ENCODE measurements at places on chromosomes 5 and 9.

- DNase-seq = no peak
Measured at GRCh38 chr9:128304971-128305288, 17.3 kb downstream of the TRUB2 start.

GRCh38 chr5:96614110-96614691 lies 48.0 kb upstream of the CAST start:
- peak; percentile 33 for DNase-seq

DNA sequence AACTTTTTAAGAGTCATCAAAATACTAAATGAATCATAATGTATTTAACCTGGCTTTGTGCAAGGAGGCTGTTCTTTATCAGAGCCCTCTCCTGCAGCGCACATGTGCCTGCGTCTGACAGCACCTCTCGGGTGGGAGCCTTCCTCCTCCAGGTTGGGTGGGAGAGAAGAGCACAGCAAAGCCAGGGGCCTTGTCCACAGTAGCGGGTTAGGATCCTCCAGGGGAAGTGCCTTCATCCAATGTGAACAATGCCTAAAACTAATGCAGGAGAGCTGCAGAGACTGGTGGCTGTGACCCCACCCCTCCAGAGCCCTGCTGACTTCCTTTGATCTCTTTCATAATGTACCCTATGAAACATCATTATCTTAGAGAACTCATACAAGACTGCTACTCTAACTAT lies 10.2 kb downstream of the UBE2QL1 start:
- DNase-seq = no peak

DNA sequence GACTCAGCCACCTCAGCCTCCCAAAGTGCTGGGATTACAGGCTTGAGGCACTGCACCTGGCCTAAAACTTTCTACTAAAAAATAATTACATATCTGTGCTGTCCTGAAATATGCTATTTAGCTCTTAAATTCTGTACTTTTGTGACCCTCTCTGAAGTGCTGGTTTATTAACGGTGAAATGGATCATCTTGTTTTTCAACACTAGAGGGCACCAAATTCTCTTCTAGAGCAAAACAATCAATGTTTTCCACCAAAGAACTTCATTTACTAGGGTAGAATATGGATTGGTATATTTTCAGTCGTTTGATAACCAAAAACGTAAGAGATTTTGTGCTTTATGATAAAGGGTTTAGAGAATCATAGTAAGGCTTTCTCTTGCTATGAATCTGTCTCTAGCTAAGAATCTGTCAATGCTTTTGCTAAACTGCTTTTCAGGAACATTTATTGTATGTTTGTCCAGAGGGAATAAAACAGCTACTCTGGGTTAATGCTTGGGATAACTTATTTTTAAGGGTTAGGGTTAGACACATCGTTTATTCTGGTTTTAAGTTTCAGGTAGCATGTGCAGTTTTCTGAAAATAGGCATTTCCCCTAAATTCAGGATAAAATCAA lies 63.6 kb downstream of the RNF180 start:
- DNase-seq = no peak

- no peak for DNase-seq
Measured at GRCh38 chr5:133471699-133472098, 140.6 kb downstream of the FSTL4 start.

DNA sequence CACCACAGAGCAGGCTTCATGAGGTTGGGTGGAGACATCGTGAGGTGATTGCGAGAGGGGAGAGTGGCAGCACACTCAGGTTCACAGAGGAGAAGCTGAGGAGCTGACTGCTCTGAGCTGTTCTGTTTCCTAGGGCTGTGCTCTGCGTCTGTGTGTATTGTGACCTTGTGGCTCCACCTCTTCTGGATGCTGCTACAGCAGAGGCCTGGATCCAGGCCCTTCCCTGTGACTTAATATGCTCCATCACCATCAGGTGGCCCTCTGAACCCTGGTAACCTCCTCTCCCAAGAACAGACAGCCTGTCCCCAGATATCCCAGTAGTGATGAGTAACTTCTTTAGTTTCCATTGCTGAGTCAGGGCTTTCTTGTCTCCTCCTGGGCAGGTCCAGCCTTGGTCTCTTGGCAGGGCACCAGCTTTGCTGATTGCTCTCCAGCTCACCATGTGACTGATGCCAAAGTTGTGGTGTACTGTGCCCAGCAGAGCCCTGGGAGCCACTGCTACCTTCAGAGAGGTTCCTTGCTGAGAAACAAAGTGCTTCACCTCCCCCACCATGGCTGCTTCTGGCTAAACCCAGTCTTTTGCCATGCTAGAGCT lies 212.8 kb upstream of the CHD1 start:
- DNase-seq = no peak

DNA sequence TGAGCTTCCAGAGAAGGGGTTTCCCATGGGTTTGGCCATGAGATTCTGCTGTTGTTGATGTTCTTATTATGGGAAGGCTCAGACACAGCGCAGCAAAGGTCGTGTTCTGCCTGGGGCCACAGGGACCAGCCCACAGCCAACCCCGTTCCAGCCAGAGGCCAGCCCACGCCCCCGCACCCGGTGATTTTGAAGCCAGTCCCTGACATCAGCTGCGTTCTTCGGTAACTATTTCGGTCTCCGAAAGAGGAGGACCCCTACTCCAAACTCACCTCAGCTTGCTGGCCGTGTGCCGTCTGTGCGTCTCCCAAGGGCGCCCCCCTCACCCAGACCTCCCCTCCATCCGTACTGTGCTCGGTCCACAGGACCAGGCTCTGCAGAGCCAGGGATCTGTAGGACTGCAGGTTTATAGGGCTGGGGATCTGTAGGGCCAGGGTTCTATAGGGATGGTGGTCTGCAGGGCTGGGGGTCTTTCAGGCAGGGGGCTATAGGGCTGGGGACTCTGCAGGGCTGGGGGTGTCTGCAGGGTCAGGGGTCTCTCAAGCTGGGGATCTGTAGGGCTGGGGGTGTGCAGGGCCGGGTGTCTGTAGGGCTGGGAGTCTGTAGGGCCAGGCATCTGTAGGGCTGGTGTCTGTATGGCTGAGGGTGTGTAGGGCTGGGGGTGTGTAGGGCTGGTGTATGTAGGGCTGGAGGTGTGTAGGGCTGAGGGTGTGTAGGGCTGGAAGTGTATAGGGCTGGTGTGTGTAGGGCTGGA lies 11.8 kb downstream of the COL5A1 start:
- DNase-seq = no peak

- DNase-seq = no peak
Measured at GRCh38 chr9:115230924-115231515, 113.1 kb upstream of the TNC start.

GRCh38 chr9:21995666-21996398 lies 1.2 kb downstream of the CDKN2B-AS1 start:
- DNase-seq = no peak

- no peak for DNase-seq
Measured at GRCh38 chr5:143086546-143086907, 316.4 kb downstream of the ARHGAP26 start.

DNA sequence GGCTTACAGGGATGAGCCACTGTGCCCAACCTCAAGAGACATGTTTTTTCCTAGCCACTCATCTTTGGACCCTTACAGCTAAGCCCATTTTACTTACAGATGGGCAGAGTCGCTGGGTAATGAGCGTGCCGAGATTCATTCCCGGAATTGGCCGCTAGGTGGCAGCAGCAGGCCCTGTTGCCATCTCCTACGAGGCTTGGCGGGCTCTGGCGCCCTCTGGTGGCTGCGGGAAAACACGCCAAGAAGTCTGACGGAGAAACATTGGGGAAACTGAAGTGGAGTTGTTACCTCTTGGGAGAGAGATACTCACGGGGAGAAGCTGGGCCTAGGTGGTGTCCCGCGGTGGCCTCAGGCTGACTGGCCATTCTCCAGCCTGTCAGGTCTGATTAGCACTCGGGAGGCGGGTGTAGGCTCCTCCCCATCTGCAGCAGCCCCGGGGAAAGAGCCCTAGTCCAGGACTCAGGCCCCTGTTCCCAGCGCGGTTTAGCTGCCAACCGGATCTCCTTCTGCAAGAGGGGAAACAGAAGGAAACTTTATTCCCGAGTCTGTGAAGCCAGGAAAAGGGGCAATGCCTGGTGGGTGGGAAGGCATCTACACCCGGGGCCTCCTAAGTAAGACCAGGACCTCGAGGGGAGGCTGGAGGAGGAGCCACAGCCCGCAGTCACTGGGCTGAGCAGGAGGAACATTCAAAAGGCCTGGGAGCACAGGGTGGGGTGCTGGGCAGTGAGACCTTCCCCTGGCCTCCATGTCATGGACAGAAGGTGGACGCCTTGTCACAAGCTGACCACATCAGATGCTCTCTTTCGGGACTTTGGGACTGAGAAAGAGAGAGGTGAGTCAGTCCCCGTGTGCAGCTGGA lies 9.7 kb downstream of the PTGES2 start:
- peak; percentile 98 for DNase-seq

GRCh38 chr9:27196383-27196782 lies 87.4 kb downstream of the TEK start:
- DNase-seq = no peak

DNA sequence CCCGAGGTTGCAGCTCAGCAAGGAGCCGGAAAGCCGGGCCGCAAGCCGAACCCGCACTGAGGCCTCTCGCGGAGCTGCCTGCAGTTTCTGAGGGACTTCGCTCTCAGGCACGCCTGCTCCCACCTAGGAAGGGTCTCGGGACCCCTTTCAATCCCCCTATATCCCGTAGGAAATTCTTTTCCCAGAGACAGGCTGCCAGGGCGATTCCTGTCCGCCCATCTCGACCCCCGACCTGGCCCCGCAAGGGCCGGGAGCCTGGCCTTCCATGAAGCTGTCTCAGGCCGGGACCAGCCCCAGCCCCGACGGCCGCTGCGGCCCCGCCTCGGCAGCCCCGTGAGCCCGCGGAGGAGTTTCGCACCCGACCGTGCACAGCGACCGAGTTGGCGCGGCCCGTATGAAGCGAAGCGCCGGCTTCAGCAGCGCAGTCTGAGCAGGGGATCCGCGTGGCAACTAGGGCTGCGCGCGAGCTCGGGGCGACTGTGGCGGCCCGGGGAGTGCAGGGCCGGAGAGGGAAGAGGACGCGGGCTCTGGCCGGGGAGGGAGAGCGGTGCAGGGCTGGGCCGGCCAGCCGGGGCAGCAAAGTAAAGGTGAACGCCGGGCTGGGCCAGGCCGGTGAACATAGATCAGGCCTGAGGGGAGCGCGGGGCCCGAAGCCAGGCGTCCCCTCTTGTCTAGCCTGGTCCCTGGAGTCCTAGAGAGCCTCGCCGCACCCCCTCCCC lies 977 bp upstream of the PRDM12 start:
- DNase-seq = peak; percentile 60

- peak; percentile 6 for DNase-seq
Measured at GRCh38 chr5:1762883-1763547, 36.6 kb downstream of the MRPL36 start.

- DNase-seq = no peak
Measured at GRCh38 chr5:174425964-174426290, 298.5 kb upstream of the MSX2 start.

- no peak for DNase-seq
Measured at GRCh38 chr9:75054368-75055001, 26.4 kb upstream of the CARNMT1 start.

DNA sequence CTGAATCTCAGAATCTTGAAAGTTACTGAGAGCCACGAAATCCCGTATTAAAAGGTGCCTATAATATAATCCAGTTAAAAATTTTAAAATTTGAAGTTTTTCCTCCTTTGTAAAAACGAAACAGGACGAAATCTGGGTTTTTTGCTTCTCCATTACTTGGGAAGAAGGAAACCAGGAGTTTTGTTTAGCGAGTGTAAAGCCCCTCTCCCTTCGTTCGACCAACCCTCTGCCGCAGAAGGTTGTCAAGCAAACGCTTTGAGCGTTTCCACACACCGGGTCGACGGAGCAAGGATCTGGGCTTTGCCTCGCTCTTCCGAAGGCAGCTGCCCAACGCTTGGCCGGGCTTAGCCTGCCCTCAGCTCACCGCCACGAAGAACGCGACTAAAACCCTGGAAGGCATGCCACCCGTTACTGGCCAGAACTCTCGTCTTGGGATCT lies 1.6 kb upstream of the FOXE1 start:
- DNase-seq = no peak

DNA sequence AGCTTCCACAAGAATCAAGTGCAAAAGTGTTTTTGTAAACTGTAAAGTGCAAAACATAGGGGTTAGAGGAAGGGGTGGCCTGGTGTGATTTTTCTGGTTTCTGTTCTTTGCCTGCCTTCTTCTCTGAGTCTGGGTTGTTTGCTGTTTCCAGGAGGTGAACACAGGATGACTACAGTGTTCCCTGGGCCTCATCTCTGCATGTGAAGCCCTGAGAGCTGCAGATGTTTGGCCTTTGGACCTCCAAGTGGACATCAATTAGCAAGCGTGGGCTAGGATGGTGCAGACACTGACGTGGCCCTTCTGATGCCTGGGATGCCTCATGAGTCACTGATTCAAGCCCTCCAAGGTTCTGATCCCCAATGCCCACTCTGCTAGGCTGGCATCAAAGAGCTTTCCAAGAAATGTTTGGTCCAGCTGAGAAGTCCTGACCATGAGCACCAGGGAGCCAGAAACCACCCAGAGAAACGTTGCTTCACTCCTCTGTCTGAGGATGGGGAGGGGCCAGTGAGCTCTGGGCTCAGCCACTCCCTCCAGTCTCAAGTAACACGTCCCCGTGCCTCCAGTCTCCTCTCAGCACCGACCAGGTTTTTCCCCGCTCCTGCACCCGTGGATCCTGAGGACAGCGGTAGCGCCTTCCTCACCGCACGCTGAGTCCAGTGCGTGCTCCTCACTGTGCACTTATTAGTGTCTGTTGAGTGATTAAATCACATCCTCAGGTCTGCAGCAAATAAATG lies 7.6 kb downstream of the IL9 start:
- no peak for DNase-seq

- no peak for DNase-seq
Measured at GRCh38 chr5:96856371-96856770, 19.9 kb upstream of the ERAP2 start.

- no peak for DNase-seq
Measured at GRCh38 chr5:67235399-67236110, 39.0 kb upstream of the CD180 start.

GRCh38 chr9:134709512-134710270 lies 68.1 kb downstream of the COL5A1 start:
- no peak for DNase-seq

DNA sequence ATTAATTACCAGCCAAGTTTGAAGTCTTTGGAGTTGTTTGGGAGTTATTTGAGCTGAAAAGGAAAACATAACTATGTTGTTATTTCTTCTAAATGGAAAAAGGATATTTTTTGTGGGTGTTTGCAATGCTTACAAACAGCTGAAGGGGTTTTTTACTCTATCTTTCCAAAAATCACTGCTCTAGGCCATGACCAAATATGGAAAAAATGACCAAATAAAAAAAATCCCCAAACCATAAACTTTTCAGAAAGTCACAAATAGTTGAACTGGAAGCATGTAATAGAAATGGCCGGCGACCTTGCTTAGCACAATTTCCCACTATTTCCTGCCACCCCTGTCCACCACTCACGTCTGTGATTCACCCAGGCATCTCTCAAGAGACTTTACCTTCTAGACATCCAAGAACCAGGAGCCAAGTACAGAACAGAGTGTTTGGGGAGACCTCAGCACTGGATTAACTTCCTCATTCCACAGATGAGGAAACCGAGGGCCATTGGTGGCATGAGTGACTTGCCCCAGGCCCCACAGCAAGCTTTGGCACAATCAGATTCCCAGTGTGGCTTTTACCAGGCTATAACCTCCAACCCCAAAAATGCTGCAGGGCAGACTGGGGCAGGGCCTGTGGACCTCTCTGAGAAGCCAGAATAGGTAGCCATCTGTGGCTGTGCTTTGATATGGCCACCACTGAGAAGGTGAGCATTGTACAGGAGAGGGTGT lies 84.5 kb downstream of the NRG2 start:
- DNase-seq = no peak
